ENCODE measurements at places on chromosomes 5 and 9.

DNA sequence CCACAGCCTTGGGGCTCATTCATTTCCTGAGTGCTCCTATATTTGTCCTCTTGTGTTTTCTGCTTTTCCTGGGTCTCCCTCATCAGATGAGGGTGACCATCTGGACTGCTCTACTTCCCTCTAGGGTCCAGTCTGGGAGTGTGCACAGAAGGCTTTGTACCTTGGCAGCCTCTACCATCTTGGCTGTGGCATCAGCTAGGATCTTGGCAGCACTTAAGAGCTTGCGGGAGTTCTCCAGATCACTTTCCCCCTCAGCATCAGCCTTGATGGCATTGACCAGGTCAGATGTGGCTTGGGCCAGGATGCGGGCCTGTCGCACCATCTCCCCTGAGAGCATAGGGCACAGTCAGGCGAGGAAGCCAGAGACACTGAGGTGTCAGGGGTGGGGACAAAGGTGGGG lies 15.8 kb downstream of the TLN1 start:
- no peak for DNase-seq

DNA sequence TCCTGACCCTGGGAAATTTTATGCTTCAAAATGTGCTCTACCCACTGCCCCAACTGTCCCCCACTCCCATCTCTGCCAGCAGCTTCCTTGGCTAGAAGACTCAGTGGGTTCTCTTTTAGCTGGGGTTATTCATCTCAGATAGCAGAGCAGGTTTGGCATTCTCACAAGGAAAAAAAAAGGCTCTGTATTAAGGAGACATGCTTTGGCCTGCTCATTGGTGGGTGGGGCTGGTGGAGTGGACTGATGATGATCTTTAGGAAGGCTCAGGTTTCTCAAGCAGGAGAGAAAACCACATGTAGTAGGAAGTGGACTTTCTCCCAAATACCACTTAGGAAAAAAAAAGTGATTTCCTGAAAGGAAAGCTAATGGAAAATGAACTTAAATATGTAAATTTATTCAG lies 279.2 kb upstream of the ZNF462 start:
- no peak for DNase-seq

DNA sequence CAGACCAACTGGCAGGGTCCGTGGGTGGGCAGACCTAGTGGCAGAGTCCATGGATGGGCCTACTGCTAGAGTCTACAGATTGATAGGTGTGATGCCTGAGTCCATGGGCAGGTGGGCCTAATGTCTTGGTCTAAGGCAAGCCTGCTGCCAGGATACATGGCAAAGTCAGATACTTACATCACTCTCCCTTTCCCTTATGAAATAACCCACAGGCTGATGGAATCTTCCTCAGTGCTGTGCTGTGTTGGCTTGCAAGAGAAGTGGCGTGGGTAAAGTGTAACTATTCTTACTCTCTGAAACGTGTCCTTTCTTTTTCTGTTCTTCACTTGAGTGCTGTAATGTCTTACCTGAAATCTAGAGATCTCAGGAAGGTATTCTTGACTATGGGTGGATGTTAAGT lies 67.3 kb upstream of the ADRB2 start:
- no peak for DNase-seq

GRCh38 chr9:123267481-123268198 lies 746 bp downstream of the STRBP start:
- DNase-seq, result no peak

- no peak for DNase-seq
Observed at GRCh38 chr9:89648247-89649000, 43.6 kb downstream of the GADD45G start.

DNA sequence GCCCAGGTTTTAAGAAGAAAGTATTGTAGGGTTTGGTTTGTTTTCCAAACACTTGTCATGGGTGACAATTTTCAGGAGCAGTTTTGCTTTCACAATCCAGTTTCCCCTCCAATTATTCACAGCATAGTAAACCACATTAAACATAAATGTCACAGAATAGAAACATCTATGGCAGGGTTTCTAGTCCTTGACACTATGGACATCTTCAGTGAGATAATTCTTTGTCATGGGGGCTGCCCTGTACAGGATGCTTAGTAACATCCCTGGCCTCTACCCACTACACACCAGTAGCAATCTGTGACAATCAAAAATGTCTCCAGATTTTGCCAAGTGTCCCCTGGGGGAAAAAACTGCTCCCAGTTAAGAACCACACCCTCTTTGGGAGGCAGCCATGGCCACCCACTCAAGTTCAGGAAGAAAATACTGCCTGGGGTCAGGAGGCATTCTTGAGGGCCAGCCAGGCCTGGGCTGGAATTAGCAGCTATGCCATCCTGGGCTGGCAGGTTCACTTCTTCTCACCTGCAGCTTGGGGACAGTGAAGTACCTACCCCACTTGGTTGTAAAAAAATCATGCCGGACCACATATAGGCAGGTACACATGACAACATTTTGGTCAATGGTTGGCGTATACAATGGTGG lies 116.3 kb downstream of the HSD17B3 start:
- no peak for DNase-seq

- DNase-seq, result no peak
Observed at GRCh38 chr9:32698706-32699277, 63.3 kb upstream of the TAF1L start.

- DNase-seq, result no peak
Observed at GRCh38 chr5:115838885-115839518, 2.4 kb downstream of the ATG12 start.

DNA sequence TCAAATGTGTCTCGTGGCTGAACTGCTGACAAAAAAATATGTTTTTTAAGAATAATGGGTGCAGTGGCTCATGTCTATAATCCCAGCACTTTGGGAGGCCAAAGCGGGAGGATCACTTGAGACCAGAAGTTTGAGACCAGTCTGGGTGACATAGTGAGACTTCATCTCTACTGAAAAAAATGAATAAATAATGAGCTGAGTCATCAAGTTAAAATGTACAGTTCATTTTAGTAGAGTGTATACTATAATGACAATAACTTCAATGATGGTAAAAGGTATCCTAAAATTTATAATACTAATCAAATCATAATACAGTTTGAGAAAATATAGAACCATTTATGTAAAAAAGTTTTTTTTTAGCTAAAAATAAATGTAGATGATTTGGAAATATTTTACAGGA lies 37.9 kb upstream of the TJP2 start:
- no peak for DNase-seq

GRCh38 chr9:109852556-109852955 lies 72.6 kb downstream of the PALM2AKAP2 start:
- no peak for DNase-seq

DNA sequence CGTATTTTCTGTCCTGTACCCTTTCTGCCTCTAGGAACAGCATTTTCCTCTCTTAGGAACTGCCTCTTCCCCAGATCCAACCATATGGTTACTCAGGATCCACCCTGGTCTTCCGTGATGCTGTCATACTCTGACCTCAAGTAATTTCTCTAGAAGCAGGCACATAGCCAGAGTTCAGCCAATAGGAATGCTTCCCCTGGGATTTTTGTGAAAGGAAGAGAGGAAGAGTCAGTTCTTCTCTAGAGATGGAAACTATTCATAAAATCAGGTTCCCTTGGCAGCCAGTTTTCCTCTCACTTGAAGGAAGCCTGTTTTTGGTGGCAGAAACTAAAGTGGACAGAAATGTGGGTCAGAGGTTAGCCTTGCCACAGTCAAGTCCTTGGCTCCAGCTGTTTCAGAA lies 400.1 kb upstream of the PCSK5 start:
- no peak for DNase-seq

DNA sequence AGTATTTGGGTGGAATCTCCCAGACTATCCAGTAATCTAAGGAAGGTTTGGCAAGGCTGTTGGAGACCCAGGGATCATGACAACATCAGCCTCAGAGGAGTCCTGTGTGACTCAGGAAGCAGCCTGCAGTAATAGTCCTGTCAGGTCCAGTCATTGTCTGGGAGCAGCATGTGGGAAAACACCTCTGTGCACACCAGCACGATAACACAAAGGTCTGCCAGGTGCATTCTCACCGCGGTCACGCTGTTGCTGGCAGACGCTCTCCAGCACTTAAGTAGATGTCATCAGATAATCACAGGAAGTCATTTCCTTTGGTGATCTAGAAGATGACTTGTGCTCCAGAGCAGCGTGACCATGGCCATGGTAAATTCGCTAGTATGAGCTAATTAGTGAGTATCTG lies 99.2 kb upstream of the IQGAP2 start:
- no peak for DNase-seq

GRCh38 chr9:76456202-76456926 lies 2.6 kb upstream of the GCNT1 start:
- peak; percentile 34 for DNase-seq

GRCh38 chr9:136421791-136422190 lies 11.3 kb downstream of the PMPCA start:
- no peak for DNase-seq

- DNase-seq, result no peak
Observed at GRCh38 chr9:125446561-125447094, 185.0 kb downstream of the GAPVD1 start.

GRCh38 chr5:86968301-86968753 lies 299.4 kb upstream of the RASA1 start:
- peak; percentile 7 for DNase-seq

DNA sequence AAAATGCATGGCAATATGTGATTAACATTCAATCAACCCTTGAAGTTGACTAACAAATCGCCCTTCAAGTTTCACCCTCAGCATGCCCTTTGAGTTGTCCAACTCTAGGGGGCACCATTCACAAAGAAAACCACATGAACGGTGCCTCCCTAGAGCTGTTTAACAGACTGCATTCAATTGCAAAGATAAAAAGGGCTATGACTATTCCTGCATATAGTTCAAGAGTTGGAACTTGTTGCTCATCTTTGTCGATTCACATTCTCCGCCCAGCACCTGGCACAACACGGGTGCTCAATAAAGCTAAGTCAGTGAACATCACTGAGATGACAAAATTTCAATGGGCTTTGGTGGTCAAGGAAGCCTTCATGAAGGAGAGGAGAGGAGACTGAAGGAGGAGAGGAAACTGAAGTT lies 69.6 kb upstream of the SLC30A5 start:
- no peak for DNase-seq

GRCh38 chr9:74953235-74953751 lies 581 bp upstream of the C9orf40 start:
- no peak for DNase-seq

DNA sequence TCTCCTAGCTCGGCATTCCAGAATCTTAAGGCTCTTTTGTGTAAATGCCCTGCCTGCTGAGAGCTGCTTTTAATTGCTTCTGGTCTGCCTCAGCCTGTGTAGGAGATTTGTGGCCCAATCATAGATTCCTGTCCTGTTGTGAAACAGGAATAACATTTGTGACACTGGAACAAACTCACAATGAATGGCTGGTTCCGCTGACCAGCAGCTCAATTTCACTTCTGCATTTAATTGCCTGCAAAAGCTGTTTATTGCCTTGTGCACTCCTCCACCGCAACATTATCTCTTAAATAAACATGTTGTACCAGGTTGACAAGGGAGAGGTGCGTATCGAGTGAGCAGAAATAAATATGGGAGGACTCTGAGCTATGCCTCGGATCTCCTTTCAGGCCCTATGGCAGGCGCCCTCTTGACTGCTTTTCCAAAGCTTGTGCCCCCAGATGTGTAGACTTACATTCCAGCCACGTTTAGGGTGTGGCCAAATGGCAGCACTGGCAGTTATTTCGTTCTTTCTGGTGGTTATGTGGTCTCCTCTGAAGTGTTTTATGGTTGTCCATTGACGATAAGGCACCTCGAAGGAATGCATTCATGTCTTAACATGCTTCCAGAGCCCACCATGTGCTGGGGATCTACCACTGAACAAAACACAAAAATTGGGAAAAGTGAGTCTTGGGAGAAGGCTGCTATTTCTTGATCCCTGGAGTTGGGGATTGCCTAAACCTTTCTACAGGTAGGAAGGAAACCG lies 58.1 kb downstream of the DMRT1 start:
- peak; percentile 68 for DNase-seq

DNA sequence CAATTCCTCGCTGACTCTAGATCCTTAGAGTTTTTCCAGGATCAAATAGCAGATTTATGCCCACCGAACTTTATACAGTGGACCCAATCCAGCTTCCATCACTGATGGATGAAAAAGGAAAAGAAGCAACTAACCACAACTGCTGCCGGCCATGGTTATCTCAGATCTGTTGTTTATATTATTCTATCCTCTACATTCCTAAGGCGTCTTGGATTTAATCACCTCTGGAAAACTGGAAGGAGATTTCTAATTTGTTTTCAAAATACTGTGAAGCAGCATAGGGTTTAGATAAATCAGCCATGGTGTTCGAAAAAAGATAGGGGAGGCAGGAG lies 663 bp upstream of the ZNF366 start:
- DNase-seq, result no peak

DNA sequence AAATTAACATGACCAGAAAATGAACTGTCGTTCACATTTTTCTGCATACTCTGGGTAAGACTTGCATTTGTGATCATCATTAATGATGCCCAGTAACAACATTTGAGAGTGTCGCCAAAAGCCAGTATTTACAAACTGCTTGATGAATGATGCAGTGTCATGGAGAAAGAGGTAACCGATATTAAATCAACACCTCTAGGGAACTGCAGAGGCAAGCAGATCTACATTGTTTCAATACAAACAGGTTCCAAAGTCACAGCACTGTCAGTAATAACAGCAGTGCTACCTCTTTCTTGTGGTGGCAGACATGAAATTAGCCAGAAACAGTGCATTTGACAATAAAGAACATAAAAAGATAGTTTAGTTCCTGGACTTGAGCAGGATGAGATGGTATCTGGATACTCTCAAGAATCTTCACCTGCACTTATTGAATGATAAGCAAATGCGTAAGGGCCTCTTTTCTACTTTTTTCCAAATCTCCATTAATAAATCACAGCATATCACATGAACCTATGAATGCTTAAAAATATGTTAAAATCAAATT lies 456.6 kb downstream of the ARHGEF28 start:
- no peak for DNase-seq

- peak; percentile 15 for DNase-seq
Observed at GRCh38 chr5:81907012-81907635, 64.7 kb upstream of the ATG10 start.

DNA sequence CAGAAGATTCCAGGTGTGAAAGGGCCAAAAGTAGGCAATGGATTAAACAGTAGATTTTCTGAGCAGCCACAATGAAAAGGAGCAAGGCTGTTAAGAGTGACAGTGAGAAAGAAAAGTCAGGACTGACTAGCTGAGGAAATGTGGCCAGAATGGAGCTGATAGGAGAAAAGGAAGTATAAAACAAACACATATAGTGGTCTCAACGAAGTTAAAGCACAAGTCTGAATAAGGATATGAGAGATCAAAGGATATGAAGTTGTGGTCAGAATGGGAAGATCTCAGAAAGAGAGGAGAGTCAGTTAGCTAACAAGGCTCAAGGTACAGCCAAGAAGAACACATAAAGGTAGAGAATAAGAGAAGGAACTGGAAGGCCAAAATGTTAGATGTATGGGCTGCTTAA lies 39.9 kb downstream of the FNIP1 start:
- DNase-seq, result no peak

GRCh38 chr5:69083412-69083811 lies 10.4 kb upstream of the SLC30A5 start:
- DNase-seq, result no peak

All from right renal pelvis (tissue), 4 donors.